ENCODE measurements at places on chromosomes 1 and 21.

DNA sequence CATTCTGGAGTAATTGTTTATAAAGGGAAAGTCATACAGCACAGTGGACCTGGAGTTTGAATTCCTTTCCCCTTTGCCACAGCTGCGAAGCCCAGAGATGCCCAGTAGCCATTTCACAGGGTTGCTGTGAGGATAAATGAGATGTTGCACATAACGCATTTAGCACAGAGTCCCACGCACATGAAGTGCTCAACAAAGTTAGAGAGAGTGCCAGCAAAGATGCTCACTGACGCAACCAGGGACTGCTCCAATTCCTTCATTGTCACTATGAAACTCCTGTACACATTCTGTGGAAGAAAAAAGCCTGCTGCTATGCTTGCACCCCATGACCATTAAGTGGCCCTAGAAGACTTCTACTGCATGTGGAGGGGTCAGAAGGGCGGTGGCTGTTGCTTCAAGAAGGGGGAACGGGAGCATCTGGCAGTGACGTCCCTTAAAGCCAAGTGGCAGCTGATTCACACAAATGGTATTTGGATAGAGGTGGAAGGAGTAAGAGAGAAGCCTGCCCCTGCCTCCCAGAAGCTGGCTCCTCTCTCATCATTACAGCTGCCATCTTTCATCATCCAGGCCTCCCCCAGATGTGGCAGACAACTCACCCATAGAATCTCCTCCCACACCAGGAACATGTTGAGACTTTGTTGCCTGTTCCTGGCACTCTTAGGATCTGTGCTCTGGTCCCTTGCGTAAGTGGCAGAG lies 26.5 kb upstream of the VAV3 start:
- no peak for DNase-seq

DNA sequence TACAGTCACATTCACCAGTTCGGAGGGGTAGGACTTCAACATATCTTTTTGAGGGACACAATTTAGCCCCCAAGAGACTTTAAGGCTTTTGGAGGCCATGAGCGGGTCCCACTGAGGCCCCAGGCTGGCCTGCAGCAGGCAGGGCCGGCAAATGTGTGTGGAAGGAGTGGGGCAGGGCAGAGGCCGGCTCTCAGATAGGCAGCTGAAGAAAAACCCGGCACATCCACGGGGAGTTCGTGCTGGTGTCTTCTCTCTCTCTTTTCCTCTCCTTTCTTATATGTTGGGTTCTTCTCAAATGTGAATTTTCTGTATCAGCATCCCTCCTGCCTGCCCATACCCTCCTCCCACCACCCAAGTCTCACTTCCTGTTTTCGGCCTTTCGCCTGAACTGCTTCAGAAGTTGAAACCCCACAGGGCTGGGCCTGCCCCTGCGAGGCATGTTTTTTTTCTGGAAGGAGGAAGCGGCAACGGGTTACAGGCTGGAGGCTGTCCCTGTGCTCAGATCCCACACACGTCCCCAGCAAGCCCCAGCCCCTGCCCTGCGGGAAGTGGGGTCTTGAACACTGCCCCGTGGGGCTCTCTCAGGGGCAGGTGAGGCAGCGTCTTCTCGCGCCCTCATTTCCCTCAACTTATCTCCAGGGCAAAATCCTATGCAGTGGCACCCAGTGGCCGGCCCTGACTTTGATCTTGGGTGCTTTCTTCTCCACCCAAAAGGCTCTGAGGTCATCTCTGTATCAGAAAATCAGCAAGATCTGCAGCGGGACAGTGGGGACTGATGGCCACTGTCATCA lies 9.7 kb upstream of the UMODL1 start:
- no peak for DNase-seq

DNA sequence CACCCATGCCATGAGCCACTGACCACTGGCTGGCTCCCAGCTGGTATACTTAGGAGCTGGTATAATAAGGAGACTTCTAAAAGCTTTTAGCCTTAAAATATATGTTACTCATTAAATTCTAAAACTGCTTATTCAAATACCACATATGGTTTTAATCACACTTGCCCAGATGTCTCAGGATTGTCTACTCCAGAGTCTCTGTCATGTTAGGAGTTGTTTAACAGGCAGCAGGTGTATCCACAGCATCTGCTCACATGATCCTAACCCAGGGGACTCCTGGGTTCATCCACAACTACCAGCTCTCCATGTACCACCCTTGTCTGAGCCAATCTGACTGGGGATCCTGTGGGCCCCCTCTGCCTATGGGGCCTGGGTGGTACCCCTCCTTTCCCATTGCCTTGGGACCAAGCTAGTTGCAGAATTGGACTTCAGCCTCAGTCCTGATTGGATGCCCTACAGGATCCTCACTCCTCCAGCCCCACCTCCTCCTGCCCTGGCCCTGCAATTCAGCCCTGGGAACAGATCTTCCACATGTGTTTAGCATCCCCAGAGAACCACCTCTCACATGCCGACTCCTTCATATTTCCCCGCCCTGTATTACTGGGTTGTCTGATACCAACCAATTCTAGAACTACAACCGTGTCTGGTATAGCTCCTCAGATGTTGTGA lies 61.3 kb downstream of the BCAR3 start:
- DNase-seq, result no peak

GRCh38 chr1:187451238-187451637 lies 622.5 kb downstream of the PLA2G4A start:
- no peak for DNase-seq

DNA sequence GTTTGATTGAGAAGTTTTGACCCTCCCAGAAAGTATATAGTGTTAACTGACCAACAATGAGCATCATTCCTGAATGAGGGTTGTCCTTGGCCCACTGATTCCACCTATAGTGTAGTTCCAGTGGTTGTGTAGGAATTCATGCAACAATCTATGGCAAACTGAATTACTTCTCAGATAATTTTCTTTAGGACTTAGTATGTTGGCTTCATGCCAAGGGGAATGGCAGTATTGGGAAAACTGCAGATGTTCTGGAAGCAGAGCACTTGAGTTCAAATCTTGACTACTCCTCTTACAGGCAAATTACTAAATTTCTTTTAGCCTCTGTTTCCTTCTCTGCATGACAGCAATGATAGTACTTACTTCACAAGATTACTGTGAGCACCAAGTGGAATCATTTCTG lies 65.8 kb downstream of the LRIG2 start:
- no peak for DNase-seq

- DNase-seq, result no peak
These were observed 24.9 kb upstream of the CTPS1 start for GRCh38 chr1:40954626-40955025.

DNA sequence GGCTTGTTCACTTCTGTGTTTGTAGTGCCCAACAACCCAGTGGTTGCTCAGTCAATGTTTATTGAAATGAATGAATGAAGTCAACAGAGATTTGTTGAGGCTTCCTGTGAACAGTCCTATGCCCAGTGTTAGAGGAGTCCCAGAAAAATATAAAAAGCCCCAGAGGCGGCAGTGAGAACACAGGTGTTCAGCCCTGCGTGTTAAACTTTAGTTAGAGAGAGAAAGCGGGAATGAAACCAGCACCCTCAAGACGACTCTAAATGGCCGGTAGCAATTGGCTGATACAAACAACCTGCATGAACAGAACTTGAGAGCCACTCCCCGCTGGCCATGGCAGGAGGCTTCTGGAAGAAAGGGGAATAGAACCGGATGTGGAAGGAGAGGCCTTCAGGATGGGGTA lies 22.6 kb downstream of the TMEM51 start:
- DNase-seq, result no peak

- DNase-seq, result no peak
These were observed 154.2 kb downstream of the CNIH3 start for GRCh38 chr1:224770336-224770693.

- no peak for DNase-seq
These were observed 187.2 kb upstream of the PTGFR start for GRCh38 chr1:78303620-78304019.

- no peak for DNase-seq
These were observed 50.4 kb upstream of the RIPK4 start for GRCh38 chr21:41817228-41817627.

DNA sequence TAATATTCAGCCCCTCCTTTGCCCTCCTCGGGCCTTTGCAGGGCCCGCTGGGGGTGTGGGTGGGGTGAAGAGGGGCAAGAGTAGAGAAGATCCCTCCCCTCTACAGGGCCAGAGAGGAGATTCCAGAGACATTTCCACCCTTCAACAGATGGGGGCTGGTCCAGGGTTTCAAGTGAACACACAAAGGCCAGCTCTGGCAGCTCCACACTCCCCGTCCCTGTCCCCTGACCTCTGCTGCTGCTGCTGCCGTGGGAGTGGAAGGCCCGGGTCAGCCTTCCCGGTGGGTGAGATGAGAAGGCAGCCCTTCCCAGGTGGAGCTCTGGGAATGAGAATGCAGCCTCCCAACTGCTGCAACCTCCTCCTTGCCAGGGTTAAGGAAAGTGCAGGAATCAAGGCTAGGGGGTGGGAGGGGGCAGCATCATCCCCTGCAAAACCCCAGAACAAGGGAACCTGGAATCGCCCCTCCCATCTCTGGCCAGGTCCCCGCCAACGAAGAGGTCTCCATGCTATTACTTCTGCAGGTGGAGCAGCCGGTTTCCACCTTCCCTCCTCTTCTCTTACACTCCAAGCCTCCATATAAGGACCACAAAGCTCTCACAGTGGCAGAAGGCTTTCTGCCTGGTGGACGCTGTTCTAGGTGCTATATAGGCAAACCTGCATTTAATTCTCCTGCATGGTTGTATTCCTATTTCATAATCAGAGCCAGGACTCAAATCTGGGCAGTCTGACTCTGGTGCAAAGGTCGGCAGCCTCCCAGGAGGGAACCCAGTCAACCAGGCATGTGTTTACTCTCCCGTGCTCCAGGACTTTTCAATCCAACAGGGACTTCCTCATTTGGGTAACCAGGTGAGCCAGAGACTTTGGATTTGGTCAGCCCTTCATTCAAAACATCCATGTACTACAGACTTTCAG lies 22.9 kb upstream of the ARHGEF10L start:
- no peak for DNase-seq

DNA sequence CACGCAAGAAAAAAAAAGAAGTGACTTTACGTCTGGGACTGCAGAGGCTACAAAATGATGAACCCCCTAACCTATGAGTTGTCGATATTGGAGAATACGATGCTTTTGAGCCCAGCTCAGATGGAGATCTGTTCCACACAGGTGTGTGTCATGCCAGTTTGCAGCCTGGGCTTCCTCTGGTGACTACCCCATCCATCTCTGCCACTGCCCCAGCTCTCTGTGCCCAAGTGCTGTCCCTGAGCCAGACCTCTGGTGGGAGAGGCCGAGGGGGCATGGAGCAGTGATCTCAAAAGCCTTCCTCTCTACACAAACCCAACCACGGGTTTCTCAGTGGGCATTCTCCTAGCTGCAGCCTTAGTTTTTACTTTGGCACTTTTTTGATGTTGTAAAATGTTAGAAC lies 141.0 kb downstream of the CLIC6 start:
- no peak for DNase-seq

- no peak for DNase-seq
These were observed 56.2 kb downstream of the ALG6 start for GRCh38 chr1:63423649-63424048.

- DNase-seq, result peak; percentile 7
These were observed 164.4 kb upstream of the PALMD start for GRCh38 chr1:99481391-99481996.

- DNase-seq, result no peak
These were observed 57.6 kb upstream of the IFNLR1 start for GRCh38 chr1:24244519-24245268.

GRCh38 chr21:33666153-33666552 lies 23.9 kb downstream of the ITSN1 start:
- DNase-seq, result no peak

- DNase-seq, result no peak
These were observed 321.0 kb downstream of the TM2D1 start for GRCh38 chr1:61403679-61404596.

DNA sequence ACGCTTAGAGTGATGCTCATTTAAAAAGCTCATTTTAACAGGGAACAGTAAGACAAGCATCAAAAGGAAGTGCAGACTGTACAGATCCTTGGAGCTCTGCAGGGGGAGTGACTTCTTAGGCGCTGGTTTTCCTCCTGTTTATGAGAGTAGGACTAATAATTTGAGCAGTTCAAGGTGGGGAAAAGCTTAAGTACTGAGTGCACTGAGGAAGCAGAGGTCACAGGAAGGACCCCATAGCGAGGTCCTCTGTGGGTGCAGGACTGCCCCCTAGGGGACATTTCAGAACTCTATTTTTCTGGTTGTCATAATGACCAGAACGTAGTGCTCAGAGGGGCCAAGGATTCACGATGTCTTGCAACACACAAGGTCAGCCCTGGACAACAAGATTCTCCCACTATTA lies 112.1 kb downstream of the HLCS start:
- no peak for DNase-seq

DNA sequence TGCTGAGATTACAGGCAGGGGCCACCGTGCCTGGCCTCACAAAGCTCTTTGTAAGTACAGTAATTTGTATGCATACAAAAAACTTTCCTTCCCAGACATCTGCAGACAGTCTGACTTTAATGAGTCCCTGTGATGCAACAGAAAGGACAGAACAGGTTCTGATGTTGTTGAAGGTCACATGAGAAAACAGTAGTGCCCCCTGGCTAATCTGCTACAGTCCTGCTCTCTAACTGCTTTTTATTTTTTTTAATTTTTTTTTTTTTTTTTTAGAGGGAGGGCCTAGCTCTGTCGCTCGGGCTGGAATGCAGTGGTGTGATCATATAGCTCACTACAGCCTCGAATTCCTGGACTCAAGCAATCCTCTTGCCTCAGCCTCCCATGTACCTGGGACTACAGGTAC lies 36.7 kb downstream of the ACBD3 start:
- no peak for DNase-seq

DNA sequence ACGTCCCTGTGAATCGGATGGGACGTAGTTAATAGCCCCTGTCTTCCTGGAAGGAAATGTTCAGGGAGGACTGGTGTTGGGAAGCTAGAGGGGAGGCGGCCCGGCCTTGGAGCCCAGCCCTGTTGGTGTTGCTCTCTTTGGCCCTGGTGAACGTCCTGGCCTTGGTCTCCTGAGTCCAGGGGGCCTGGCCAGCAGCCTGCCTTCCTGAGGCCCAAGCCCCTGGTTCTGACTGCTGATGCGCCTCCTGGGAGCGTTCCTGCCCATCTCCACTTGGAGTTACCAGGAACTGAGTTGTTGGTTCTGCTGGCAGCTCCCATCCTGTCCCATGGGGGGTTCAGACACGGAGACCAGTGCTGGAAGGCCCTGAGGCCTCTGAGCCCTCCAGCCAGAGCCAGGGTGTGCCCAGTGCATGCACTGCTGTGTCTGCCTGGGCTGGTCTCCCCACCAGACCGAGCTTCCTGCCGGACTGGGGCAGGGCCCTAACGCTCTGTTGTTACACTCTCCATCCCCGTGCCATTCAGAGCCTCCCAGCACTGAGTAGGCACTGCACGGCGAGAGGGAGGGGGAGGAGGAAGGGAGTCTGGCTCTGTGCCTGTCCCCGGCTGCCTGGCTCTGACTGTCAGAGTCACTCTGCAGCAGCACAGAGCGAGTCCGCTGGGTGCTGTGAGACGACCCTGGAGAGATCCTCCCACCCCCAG lies 382.5 kb upstream of the VAMP3 start:
- no peak for DNase-seq

GRCh38 chr1:245765230-245766000 lies 610.6 kb downstream of the KIF26B start:
- no peak for DNase-seq

DNA sequence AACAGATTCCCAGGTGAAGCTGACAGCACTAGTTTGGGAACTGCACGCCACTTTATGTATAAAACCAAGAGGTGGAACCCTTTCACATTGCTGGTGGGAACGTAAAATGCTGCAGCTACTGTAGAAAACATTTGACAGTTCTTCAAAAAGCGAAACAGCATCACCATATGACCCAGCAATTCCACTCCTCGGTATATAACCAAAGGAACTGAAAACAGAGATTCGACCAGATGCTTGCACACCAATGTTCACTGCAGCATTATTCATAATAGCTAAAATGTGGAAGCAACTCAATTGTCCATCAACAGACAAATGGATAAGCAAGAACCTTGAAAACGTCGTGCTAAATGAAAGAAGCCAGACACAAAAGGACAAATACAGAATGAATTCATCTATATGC lies 17.5 kb downstream of the RSPH1 start:
- no peak for DNase-seq

Measured in hematopoietic multipotent progenitor cell treated with erythropoietin and hydrocortisone succinate and interleukin-3 and kit ligand, for 17 days (in vitro differentiated cells).